ENCODE measurements at places on chromosomes 11 and 22. TPM values are rescaled to one million over a fixed set of nuclear protein-coding genes. Genes with fewer than 3 reads are reported as not detected.

GRCh38 chr11:122234257-122234656, 118.2 kb upstream of the BLID start:
- no peak overlapping the region for H3K4me3 ChIP-seq
- H3K36me3 ChIP-seq: no peaks in the 10 kb centered on the region
- H3K4me1 ChIP-seq: no peaks in the 10 kb centered on the region
- no peak overlapping the region for H3K27ac ChIP-seq

DNA sequence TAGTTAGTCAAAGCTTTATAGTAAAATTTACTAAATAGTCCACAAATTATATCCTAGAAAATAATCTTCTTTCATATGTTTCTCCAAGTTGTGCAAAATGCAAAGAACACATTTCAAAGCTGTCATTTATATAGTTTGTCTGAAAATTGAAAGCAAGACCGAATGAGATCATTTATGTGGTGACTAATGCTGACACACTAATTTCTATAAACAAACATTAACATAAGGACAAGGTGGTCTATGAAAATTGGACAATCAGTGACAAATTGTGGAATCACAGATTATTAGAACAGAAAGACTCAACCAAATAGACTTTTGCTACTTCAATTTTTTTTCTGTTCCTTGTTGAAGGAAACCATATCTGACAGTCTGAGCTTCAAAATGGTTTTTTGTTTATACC, 1056.1 kb downstream of the LRRC4C start:
- no peak overlapping the region for H3K27ac ChIP-seq
- no peaks in the 10 kb centered on the region for H3K36me3 ChIP-seq
- DNase-seq: no peak
- no peak overlapping the region for H3K4me3 ChIP-seq
- no peaks in the 10 kb centered on the region for H3K4me1 ChIP-seq

DNA sequence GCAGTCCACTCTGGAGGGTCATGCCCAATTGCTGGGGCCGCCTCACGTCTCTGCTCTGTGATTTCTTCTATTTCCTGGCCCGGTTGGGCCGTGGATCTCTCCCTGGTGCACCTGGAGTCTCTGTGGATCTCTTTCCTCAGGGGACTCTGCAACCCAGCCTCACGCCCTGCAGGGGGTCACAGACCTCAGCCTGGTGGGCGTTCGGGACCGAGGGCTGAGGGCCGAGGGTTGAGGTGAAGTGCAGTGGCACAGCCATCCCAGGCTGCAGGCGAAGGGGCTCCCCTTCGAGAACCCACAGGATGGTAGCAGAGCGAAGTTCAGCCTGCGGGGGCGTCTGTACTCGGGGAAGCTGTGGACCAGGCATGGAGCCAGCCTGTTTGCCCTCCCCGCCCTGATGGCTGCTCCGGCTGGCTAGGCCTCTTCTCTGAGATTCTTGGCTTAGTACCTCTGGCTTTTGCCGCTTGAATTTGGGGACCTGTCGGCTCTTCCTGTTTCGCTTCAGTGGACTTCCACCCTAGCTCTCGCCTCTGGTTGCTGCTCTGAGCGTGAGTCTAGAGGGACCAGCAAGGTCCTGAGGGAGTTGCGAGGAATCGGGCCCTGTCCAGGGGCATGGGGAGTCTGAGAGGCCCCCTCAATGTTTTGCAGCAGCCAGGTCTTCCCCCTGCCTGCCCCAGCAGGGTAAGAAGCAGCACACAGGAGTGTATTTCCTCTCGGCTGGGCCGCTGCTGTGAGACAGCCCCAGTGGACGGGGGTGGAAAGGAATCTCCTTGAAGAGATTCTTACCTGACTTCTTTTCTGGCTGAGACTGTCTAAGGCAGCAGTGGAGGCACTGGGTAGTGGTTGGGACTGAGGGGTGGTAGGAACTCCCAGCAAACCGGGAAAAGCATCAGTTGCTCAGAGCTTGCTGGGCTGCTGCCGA, 140.8 kb downstream of the TBC1D22A start:
- H3K27ac ChIP-seq: no peak overlapping the region

DNA sequence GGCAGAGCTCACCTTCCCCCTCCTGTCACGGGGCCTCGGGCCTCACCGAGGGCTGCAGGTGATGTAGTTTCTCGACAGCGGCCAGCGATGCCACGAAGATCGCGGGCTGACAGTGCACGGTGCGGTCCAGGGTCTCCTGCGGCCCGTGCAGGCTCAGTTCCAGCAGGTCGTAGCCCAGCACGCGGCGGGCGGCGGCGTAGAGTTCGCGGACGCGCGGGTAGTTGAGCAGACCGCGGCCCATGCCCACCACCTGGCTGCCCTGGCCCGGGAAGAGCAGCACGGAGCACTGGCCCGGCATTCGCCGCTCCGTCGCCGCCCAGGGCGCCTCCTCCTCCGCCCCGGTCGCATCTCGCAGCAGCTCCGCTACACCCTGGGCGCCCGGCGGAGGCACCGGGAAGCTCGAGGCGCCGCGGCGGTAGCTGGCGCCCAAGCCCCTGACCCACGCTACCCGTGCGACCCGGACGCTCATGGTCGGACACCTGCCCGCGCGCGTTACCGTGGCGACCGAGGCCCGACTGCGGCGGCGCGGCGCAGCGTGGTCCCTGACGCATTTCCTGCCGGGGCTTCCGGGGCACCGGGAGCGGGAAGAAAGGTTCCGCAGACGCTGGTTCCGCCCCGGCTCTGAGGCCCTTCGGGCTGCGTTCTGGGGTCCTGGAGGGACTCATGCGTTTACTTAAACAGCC, at the start of gene MCAT:
Gene MCAT, minus strand, starts transcription at position 519 of the 683 bp plus-strand sequence. Its CDS starts 50 bp downstream, at position 469.
- H3K36me3 ChIP-seq: peaks cover 20% of the 10 kb centered on the region
- H3K4me3 ChIP-seq: peak within 1 kb of the TSS; percentile 75
- peaks cover 24% of the 10 kb centered on the region for H3K4me1 ChIP-seq
- H3K27ac ChIP-seq: peak within 1 kb of the TSS; percentile 67
- DNase-seq: peak; percentile 69

- peaks cover 22% of the 10 kb centered on the region for H3K4me1 ChIP-seq
- H3K36me3 ChIP-seq: no peaks in the 10 kb centered on the region
- DNase-seq: no peak
Observed at GRCh38 chr11:125164091-125164421, 495 bp upstream of the PKNOX2 start.

DNA sequence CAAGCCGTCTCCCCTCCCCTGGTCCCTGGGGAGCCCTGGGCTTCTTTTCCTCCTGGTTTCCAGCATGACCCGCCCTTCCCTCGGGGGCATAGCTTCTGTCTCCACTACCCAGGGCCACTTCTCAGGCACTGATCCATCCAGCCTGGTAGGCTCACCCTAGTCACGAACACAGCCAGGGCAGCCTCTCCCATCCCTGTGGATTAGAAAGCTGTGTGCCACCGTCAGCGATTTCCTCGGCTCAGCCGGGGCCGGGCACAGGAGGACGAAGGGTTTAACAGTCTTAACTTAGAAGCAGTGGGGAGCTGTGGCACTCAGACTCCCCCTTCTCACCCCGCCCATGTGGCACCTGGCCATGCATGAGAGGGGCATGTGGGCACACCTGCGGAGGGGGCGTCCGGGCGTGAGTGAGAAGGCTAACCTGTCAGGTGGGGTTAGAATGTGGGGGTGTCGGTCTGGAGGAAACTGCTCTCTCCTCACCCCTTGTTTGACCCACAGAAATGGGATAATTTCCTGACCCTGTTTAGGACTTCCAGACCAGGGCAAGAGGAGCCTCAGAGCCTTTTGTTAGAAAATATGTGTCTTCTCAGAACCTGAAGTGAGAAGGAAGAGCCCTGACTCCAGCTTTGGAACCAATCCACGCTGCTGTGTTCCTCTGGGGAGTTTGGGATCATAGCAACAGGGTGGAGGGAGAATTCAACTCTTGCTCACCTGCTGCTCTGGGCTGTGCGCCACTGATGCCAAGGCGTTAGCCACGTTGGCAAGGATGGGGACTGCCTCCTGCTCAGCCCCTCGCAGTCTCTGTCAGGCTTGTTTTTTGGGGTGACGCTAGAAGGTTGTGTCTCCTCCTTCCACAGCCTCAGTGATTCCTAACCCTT, 14.6 kb downstream of the GLB1L2 start:
- H3K27me3 ChIP-seq: no peaks in the 10 kb centered on the region
- no peak for DNase-seq
- no peak overlapping the region for H3K27ac ChIP-seq
- H3K4me3 ChIP-seq: no peak overlapping the region
- H3K4me1 ChIP-seq: peaks cover 14% of the 10 kb centered on the region

DNA sequence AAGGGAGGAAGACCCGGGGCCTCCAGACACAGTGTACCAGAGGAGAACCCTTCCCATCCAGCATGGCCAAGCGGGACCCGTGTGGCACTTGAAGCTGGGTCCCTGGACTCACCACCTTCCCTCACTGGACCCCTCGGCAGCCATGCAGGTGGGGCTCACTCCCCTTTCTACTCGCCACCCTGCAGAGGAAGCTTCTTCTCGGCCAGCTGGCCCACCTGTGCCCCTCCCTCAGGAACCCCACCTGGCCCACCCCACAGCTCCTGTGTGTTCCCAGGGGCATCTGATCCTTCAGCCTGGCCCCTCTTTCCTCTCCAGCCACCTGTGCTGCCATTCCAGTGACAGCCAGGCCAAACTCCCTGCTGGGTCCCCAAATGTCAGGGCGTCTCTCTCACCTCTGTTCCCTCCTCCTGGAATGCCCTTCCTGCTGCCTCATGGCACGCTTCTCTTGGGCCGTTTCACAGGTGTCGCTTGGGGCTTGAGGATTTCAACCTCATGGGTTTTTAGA, 38.0 kb downstream of the IGF2 start:
- no peaks in the 10 kb centered on the region for H3K36me3 ChIP-seq
- no peaks in the 10 kb centered on the region for H3K27me3 ChIP-seq
- no peak overlapping the region for H3K4me3 ChIP-seq
- H3K27ac ChIP-seq: no peak overlapping the region

SPI1 gene
- 4.9 TPM for total RNA-seq

GRCh38 chr11:126404367-126404766, 48.9 kb downstream of the ST3GAL4 start:
- H3K4me1 ChIP-seq: no peaks in the 10 kb centered on the region
- no peak overlapping the region for H3K4me3 ChIP-seq
- H3K27ac ChIP-seq: no peak overlapping the region
- H3K36me3 ChIP-seq: no peaks in the 10 kb centered on the region
- DNase-seq: no peak

NCF4 gene
- total RNA-seq: 8.0 TPM

- H3K27ac ChIP-seq: no peak overlapping the region
- H3K27me3 ChIP-seq: no peaks in the 10 kb centered on the region
- H3K36me3 ChIP-seq: no peaks in the 10 kb centered on the region
- no peak overlapping the region for H3K4me3 ChIP-seq
- no peaks in the 10 kb centered on the region for H3K4me1 ChIP-seq
Observed at GRCh38 chr22:28029201-28029948, 110.3 kb upstream of the PITPNB start.

DNA sequence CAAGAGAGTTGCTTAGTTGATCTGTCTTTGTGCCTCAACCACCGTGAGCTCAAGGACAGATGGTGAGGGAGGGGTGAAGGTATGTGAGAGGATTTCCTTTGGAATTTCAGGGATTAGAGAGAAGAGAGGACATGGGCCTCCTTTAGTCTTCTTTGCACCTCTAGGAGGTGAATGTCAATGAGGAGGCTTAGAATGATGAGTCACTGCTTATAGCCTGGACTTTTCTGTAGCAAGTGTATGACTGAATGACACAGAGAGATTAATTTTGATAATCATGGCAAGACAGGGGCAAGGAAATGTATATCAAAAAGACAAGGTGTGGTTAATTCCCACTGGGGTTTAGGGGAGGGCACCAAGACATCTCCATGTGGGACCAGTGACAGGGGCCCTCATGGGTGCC, 947.3 kb upstream of the TENM4 start:
- H3K36me3 ChIP-seq: no peaks in the 10 kb centered on the region
- no peaks in the 10 kb centered on the region for H3K27me3 ChIP-seq
- H3K27ac ChIP-seq: no peak overlapping the region
- DNase-seq: no peak
- no peak overlapping the region for H3K4me3 ChIP-seq

DNA sequence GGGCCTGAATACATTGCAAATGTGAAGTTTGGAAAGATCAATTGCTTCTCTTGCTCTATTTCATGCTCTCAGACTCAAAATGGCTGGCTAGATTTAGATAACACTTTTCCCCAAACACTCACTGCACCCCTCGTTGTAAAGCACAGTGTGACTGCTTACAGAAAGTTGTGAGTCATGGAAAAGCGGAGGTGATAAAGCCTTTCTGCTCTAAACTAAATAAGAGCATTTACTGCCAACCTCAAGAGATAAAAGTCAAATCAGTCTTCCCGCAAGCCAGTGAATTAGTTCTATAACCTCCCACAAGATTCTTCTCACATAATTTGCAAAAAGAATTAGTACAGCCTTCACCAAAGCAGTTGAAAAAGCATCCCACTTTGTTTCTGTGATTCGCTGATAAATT, 168.7 kb downstream of the WT1 start:
- H3K36me3 ChIP-seq: no peaks in the 10 kb centered on the region
- no peaks in the 10 kb centered on the region for H3K4me1 ChIP-seq
- H3K27ac ChIP-seq: no peak overlapping the region

All from CD4-positive, alpha-beta T cell (primary cell).